ENCODE measurements at places on chromosomes 13 and 19.
A peak's percentile ranks its signal among the peaks of the same experiment; 100 is the strongest.

DNA sequence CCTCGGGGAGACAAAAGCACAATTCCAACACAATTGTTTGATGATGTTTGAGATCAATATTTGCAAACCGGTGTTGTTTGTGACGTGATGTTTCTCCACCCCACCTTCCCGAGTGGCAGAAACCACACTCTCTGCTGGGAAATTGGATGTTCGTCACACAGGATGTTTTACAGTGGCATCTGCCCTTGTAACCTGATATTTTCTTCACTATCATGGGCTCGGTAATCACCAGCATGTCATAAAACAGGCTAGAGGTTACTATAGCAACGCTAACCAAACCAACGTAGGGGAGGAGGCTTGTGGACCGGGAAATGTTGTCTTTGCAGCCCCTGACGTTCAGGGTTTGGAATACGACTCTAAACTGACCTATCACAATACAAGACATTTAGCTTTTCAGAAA, 454.5 kb downstream of the IRS2 start:
- DNase-seq, result no peak

GRCh38 chr19:33811246-33811645, 14.6 kb downstream of the KCTD15 start:
- no peak for DNase-seq

- DNase-seq, result no peak
Measured at GRCh38 chr13:26495750-26496149, 61.7 kb upstream of the WASF3 start.

- DNase-seq, result peak; percentile 56
Measured at GRCh38 chr19:52248241-52248640, 21.1 kb upstream of the ZNF766 start.

DNA sequence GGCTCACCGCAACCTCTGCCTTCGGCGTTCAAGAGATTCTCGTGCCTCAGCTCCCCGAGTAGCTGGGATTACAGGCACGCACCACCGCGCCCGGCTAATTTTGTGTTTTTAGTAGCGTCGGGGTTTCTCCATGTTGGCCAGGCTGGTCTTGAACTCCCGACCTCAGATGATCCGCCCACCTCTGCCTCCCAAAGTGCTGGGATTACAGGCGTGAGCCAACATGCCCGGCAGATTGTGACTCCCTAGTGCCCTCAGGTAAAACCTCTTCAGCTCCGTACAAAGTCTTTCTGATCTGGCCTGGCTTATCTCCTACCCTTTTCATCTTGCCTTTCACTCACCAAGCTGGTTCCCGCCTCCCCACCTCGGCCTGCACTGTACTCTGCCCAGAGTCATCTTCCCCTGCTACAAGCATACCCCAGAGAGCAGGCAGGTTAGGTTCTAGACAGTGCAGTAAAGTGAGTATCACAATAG, 15.0 kb downstream of the BICRA start:
- no peak for DNase-seq

DNA sequence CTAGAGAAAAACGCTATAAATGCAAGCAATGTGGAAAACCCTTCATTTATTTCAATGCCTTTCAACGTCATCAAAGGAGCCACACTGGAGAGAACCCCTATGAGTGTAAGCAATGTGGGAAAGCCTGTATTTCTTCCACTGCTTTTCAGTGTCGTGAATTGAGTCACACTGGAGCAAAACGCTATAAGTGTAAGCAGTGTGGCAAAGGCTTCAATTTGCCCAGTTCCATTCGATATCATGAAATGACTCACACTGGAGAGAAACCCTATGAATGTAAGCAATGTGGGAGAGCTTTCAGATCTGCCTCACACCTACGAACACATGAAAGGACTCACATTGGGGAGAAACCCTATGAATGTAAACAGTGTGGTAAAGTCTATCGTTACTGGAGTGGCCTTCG, 27.4 kb downstream of the ZNF20 start:
- DNase-seq, result no peak

- DNase-seq, result no peak
Measured at GRCh38 chr19:16327169-16327475, 2.5 kb downstream of the KLF2 start.

DNA sequence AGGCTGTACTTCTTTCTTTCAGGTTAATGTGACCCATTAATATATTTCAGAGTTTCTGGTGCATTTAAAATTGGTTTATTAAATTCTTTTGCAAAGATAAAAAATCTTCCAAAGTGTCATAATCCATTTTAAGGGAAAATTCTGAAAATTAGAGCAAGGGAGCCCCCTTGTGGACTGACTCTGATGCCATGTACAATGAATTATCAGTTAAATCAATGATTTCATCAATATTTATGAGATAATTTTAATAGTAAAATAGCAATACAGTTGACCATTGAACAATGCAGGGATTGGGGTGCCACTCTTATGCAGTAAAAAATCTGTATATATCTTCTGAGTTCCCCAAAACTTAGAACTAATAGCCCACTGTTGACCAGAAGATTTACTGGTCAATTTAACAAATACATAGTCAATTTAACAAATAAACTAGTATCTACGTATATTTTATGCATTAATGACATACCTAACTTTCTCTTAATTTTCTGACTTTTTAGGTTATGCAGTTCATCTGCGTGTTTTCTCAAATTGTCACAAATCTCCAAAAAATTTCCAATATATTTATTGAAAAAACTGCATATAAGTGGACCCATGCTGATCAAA, 479.1 kb upstream of the MIR17HG start:
- no peak for DNase-seq

GRCh38 chr13:113425941-113426590, 27.2 kb downstream of the ADPRHL1 start:
- DNase-seq, result no peak

DNA sequence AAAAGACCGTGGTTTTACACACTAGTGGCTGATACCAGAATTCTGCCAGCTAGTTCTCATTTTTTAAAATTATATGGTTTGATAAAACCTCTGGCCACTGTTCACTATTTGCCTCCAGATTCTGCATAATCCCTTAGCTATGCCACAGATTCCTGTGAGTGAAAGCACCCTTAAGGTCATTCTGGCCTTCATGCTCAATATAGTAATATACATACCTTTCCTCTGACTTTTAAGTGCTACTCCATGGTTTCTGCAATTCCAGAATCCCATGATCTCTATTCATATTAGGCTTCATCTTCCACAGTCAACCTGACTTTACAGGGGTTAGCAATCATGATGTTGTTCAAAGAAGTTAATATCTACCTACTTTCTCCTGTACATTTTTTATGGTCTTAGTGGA, 274.1 kb upstream of the EDNRB start:
- no peak for DNase-seq

DNA sequence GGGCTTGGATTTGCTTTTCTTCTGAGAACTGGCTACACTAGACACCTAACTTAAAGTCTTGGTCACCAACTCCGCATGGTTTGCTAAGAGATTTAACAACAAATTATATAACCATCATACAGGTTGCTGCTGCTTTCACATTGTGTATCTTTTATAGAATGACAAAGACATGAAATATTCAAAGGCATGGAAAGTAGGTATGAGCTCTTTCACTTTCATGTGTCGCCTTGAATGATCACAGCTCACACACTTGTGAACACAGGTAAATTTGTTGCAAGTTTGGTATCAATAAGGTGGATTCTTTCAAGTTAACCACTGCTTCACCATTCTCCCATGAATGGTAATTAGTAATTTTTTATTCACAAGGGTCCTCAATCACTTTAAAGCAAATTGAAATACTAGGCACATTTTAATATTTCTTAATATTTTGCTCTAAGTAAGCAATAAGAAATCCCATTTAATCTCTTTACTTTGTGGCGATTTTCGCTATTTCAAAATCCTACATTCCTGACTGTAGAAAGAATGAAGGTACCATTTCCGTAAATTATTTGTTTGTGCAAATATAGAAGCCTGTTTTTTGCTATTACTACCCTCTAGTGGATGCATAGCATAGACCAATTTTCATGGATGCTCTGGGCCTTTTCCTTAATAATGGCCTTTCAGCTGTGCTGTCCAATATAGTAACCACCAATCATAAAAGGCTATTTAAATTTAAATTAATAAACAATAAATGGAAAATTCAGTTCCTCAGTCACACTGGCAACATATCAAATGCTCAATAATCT, 45.5 kb upstream of the FREM2 start:
- DNase-seq, result no peak

- DNase-seq, result no peak
Measured at GRCh38 chr13:49307365-49307764, 59.6 kb downstream of the CDADC1 start.

- DNase-seq, result no peak
Measured at GRCh38 chr19:40056505-40056904, 474 bp upstream of the ZNF780B start.

DNA sequence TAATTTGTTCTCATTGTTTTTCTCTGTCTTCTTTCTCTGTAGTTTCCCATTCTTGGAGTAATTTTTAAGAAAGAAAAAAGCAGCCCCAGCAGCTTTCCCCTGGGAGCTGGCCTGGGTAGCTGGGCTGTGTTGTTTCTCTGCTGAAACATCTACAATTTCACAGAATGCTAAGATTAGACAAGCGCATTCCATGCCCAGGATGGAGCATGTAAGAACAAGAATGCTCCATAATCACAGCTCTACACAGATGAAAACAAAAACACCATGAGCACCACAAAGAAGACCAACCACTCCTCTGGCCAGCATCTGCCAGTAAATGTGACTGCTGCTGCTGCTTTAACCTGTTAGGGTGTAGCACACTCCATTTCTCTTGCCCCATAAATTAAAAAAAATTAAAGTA, 239.2 kb upstream of the SLITRK1 start:
- DNase-seq, result no peak

DNA sequence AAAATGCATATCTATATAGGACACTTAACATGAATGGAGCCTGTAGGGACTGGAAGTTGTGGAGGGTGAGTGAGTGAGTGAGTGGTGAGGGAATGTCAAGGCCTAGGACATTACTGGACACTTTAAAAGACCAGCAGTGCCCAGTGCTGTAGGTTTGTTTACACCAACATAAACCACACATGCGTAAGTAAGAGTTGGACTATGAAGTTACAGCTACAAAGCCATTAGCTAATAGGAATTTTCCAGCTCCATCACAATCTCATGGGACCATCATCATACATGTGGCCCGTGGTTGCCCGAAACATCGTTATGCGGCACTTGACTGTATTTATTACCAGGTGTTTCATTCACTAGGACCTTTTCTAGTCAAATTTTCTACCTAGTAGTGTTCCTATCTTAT, 49.2 kb downstream of the LATS2 start:
- no peak for DNase-seq

- no peak for DNase-seq
Measured at GRCh38 chr19:14530005-14530348, 583 bp downstream of the TECR start.

DNA sequence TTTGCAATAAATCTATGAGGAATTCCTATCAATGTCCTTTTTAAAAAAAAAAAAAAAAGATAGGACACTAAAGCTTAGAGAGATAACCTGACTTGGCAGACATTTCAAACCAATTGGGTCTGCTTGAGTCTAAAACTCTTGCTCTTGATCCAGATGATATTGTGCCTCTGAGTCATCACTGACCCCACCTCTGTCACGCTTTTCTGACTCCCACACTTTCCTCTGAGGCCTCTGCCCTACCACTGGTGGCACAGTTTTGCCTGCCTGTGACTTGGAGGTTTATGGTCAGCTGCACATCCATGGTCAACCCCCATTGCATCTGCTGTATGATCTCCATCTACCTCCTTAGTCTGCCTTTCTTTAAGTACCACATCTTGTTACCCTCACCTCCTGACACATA, 328.7 kb downstream of the SPRY2 start:
- no peak for DNase-seq

- no peak for DNase-seq
Measured at GRCh38 chr19:46723023-46723461, 6.1 kb upstream of the PRKD2 start.

GRCh38 chr13:100106705-100107104, 17.8 kb downstream of the PCCA start:
- no peak for DNase-seq

- no peak for DNase-seq
Measured at GRCh38 chr13:61592489-61592888, 176.8 kb upstream of the PCDH20 start.

GRCh38 chr13:24183741-24184182, 23.2 kb downstream of the SPATA13 start:
- DNase-seq, result no peak

DNA sequence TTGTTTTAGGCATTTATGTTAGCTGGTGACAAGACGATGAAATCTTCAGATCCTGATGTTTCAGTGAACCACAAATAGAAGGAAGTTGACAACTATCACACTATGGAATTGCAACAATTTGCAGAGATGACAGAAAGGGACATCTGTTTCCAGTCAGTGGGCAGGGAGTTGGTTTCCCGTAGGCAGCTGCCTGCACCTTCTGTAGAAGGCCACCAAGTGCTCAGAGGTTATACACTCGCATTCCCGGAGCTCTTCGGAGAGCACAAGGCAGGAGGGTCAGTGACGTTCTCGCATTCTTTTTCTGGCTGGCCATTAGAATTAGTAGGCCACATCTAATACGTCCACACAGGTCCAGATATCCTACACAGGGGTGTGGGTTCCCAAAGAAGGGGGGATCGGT, 129.4 kb downstream of the SHISA2 start:
- DNase-seq, result no peak

GRCh38 chr13:42532561-42533335, 41.2 kb upstream of the TNFSF11 start:
- no peak for DNase-seq

GRCh38 chr13:44412346-44412935, 38.8 kb downstream of the SERP2 start:
- no peak for DNase-seq

- no peak for DNase-seq
Measured at GRCh38 chr13:111278258-111278657, 42.2 kb upstream of the TEX29 start.

DNA sequence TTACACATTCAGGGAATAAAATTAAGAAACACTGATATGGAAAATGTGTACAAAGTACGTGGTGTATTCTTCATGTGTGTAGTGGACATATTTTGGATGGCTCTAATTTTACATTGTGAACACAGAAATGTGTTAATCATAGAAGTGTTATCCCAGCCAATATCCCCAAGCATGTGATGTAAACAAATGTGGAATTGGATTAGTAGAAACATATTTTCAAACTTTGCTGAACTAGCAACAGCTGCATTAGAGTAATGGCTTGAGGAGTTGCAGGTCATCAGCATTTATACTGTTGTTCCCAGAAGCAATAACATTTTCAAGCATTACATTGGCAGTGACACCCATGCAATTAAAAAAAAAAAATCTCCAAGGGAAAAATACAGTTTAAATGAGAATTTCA, 600.6 kb downstream of the SLITRK1 start:
- no peak for DNase-seq

- no peak for DNase-seq
Measured at GRCh38 chr19:33259539-33259938, 33.9 kb upstream of the SLC7A10 start.

DNA sequence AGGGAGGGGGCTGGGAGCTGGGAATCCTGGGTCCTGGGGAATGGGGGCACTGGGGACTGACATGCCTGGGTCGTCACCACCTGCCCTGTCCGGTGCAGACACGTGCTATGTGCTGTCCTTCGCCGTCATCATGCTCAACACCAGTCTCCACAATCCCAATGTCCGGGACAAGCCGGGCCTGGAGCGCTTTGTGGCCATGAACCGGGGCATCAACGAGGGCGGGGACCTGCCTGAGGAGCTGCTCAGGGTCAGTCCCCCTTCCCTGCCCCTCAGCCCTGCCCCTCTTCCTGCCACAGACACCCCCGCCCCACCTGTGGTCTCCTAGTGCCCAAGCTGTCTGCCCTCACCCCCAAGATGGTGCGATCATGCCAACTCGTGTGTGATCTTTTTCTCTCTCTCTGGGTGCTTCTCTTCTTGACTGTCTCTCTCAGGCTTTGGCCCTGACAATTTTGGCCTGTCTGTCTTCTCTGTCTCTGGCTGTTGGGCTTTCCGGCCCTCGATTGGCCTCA, 5.0 kb downstream of the CYTH2 start:
- DNase-seq, result no peak

GRCh38 chr13:66237411-66238062, 992.6 kb downstream of the PCDH9 start:
- DNase-seq, result no peak
